Stimulated activated CD4-positive, alpha-beta T cell treated with anti-CD3 and anti-CD28 coated beads, Interleukin-15, amount 100 ng/mL, for 1 hour (primary cell): ENCODE measurements at places on chromosomes 12 and 14.

- DNase-seq, result no peak
Measured at GRCh38 chr12:64946132-64946829, 121.8 kb downstream of the TBC1D30 start.

DNA sequence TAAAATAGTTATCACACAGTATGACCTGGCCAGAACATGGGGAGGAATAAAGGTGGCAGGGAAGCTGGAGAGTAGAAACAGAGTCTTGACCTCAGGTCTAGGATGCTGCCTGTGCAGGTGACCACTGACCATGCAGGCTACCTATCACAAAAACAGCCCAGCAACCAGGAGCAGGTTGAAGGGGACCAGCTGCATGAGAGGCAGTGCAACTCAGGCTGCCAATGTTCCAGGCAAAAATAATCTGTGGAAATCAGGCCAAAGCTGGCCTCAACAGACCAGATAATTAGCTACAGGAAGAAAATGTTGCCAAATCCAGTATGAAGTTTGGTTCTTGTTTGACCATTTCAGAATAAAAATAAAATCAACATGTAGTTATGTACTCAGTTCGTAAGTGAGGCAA is 72.6 kb downstream of the PDE6H start:
- DNase-seq, result no peak

GRCh38 chr12:67811437-67812361 is 163.2 kb downstream of the DYRK2 start:
- no peak for DNase-seq

- DNase-seq, result no peak
Measured at GRCh38 chr14:35678403-35679028, 130.6 kb downstream of the RALGAPA1 start.

DNA sequence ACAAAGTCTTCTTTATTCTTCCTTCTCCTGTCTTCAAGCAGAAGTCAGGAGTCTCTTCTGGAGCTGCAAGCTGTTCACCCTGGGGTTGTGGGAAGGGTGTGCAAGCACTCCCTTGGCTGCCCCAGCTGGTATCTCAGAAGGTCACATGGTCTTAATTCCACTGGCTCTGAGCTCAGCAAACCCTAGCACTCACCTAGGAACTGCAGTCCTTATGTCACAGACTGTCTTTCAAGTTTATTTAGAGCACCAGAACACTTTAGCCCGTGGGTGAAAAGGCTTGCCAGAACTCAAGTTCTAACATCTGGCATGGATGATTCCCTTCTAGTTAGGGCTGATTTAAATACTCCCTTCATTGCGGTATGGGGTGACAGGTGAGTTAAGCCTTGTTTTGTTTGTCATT is 379.0 kb downstream of the CCER1 start:
- no peak for DNase-seq

DNA sequence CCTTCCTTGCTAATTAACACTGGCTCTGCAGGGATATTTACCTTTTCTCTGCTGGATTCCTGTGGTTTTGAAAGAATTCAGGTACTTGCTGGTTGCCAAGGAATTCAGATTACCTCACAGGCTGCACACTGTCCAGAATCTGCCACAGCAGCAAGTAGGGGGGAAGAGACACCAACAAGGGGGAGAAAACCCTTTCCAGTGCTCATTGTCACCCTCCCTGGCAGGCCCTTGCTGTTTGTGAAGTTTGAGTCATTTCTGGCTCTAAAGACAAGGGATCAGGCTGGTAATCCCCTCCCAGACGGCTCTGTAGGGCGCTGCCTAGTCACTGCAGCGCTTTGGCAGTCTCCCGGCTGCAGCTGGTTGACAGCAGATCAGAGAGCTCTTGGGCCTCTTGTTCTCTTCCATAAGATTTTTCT is 50.8 kb downstream of the TTLL5 start:
- no peak for DNase-seq

DNA sequence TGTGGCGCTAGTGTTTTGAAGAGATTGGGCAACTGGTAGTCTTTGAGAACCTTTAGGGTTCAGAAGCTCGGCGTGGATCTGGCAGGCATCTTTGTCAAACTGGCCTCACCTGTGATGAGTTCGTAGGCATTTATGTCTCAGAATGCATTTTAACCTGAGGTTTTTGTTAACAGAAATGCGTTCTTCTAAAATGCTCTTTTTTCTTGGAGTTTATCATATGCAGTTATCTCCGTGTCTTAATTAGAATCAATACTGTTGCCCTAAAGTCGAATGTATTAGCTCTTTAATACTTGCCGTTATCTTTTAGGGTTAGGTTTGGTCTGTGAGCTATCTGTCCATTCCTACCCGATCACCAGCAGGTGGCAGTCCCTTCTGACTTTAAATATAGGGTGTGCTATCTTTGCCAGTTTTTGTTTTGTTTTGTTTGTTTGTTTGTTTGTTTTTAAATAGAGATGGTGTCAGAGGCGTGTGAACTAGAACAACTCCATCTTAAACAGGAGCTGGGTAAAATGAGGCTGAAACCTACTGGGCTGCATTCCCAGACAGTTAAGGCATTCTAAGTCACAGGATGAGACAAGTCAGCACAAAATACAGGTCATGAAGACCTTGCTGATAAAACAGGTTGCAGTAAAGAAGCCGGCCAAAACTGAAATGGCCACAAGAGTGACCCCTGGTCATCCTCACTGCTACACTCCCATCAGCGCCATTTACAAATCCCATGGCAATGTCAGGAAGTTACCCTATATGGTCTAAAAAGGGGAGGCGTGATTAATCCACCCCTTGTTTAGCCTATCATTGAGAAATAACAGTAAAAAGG is 1.4 kb downstream of the ATF1 start:
- DNase-seq, result peak; percentile 3

DNA sequence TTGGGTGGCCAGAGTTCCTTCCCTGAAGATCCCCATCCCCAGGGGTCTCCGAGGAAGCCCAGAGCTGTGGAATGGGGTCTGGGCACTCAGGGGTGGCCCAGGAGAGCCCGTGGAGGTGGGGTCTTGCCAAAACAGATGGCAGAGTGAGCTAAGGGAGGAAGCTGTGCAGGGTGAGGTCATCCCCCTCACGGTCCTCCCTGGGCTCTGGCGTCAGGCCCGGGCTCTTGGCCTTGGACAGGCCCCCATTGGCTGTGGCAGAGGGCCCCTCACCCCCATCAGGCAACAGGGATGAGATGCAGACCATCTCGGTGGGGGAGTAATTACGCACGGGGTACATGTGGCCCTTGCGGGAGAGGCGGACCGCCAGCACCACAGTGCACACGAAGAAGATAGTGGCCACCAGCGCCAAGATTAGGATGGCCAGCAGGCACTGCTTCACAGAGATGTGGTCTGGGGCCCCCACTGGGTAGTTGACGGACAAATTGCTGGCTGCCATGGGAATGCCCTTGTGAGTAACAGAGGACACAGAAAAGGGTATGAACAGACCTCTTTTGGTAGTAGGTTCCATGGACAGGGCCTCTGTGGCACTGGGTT is 10.7 kb downstream of the SELPLG start:
- no peak for DNase-seq

GRCh38 chr14:90943367-90943766 is 117.1 kb downstream of the RPS6KA5 start:
- no peak for DNase-seq
